ENCODE measurements at places on chromosomes 3 and 15.

DNA sequence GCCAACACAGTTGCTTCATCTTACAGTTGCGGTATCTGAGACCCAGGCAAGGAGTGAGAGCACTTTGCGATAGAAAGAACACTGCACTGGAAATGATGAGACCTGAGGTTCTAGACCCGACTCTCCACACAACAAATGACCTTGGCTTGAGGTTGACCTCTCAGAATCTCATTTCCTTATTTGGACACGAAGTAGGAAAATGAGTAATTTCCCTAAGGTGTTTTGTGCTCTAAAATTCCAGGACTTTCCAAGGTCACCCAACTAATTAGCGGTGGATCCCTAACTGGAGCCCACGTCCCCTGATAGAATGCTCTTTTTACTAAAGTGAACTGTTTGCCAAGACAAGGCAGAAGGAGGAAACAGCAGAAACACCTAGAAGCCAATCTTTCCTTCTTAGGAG lies 26.7 kb upstream of the FBN1 start:
- DNase-seq, result no peak

- peak; percentile 19 for DNase-seq
Measured at GRCh38 chr15:69976366-69976994, 121.2 kb downstream of the TLE3 start.

DNA sequence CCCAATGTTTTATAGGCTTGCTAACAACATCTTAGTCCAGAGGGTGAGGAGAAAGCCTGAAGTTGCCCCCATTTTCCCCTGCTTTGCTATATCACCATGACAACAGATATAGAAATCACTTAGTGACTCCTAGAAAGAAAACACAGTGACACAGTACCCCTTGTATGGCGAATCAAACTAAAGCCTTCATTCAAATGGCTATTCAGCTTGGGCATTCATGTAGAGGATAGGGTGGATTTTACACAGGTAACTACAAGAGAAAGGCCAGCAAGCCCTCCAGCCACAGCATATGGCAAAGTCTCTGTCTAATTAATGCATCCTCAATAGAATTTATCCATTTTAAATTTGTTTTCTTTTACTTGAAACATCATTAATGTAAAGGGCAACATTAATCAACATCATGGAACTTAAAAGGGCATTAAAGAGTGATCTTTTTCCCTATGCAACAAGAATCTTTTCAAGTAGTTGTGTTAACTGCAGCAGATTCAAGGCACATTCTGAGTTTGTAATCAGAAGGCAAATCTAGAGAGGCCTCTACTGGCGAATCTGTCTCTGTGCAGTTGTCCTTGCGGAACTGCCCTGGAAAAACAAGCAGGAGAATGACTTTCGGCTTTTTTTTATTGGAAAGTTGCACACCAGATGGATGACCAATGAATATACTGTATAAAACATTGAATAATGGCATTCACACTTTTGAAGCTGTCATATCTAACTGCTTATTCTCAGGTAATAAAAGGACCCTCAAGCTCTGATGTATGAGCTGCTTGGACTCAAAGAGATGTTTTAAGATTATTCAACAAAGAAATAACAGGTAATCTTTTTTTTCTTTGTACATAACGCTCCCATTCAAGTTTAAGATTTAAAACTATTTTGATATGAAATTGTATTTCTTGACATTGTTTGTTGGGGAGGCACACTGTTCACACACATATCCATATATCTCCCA lies 621.7 kb upstream of the AGTR1 start:
- no peak for DNase-seq

DNA sequence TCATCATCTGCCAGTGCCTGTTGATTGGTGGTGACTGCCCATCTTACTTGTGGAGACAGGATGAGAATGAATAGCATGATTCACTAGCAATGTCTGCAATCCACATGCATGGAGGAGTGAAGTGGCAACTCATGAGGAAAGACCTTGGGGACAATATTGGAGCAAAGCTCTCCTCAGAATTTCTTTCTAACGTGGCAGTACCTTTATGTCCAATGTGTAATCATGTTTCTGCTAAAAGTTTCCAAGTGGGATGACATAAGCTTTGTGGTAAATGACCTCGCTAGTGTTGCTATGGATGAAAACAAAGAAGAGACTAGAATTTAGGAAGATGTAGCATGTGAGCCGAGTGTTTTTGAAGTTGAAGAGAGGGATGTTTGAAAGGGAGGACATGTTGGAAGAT lies 117.8 kb downstream of the CPNE4 start:
- no peak for DNase-seq

DNA sequence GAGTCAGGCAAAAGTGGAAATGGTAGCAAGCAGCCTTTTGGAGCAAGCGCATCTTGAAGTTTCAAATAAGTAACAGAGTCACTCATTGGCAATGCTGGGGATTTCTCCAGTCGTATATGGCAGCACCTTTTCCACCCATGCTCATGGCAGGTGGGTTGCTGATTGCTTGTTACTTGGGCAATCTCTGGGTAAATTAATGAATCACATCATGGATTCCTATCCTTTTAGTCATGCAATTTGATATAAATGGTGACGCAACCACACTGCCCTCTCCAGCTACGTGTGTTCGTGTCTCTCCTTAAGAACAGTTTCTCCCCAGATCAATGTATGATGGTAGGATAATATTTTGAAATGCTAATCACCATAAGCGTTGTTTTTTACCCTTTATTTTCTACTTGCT lies 339.9 kb upstream of the KCNH8 start:
- no peak for DNase-seq

- DNase-seq, result no peak
Measured at GRCh38 chr3:194387926-194388418, 11.1 kb downstream of the GP5 start.

DNA sequence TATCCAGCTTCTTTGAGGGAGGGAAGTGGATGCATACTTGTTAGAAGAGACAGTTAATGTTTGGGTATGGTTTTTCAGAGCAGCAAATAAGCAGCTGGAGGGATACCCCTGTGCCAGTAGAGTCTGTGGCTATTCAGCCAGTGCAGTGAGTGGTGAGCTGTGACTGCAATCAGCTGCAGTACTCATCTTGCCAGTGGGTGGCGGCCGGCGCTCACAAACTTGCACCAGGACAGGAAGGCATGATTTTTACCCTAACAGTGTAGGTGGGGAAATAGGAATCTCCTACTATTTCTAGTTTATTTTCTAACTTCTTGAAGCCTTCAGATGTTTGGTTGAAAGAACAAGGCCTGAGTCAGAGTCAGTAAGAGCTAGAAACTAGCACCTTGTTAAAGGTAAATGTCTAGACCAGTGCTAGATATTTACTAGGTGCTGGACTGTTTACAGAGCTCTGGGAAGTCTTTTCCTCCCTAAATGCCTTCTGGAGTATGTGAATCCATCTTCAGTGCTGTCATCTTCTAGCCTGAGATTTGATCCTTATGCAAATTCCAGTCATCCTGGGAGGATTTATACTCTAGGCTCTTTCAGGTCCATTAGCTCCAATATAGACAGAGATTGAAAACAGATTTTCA lies 23.6 kb downstream of the TIMP4 start:
- DNase-seq, result peak; percentile 25

DNA sequence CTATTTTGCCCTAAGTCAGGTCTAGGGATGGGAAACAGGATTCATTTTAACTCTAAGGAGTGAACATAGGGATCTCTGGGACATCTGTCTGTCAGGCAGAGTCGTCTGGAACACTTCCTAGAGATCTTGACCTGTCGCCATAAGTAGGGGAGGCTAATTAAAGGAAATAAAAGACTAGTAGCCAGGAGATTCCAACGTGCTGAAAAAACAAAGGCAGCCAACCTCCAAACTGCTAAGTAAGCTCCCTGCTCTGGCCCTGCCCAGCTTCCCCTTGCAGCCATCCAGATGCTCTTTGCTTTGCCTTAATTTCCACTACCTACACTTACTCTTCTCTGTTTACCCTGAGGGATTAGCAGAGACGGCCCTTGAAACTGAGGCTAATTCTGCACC lies 18.4 kb upstream of the TSEN2 start:
- DNase-seq, result no peak

DNA sequence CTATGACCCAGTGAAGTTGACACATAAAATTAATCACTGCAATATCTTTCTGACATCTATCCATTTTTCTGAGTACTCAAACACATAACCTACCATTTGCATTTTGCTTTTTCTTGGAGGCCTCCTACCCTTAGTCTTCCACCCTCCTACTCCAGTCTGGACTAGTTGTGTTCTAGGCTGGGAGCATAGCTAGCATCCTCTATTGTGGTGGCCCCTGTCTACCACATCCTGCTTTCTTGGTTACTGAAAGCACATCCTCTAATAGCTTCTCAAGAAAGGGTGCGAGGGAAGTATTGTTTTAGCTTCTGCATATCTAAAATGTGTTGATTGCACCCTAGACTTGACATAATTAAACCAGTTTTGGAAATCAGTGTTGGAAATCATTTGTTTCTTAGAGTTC lies 176.5 kb downstream of the THSD4 start:
- DNase-seq, result no peak

DNA sequence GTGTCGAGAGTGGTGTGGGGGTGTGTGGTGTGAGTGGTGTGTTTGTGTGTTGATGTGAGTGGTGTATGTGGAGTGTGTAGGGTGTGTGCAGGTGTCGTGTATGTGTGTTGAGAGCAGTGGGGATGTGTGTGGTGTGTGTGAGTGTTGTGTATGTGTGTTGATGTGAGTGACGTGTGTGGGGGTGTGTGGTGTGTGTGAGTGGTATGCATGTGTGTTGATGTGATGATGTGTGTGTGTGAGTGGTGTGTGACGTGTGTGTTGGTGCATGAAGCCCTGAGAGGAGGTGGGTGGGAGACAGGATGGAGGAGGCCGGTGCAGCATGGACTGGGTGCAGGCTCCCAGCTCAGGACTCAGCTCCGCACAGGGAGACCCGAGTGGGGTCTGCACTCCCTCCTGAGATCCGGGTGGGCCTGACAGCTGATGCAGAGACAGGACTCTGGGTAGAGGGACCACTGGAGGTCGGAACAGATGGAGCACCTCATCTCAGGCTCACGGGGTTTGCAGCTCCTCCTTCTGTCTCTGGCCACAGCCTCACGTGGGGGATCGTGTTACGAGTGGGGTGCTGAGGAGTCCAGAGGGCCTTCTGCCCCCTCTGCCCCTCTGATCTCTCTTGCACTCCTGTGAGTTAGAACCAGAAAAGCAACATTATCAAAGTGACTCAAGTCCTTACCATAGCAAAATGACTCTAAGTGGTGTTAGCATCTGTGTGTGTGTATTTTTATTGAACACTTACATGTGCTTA lies 41.3 kb downstream of the ARNT2 start:
- DNase-seq, result no peak

- DNase-seq, result no peak
Measured at GRCh38 chr3:127531821-127532220, 58.7 kb downstream of the TPRA1 start.

GRCh38 chr15:78797951-78798350 lies 13.3 kb downstream of the ADAMTS7 start:
- no peak for DNase-seq

GRCh38 chr3:137778941-137779340 lies 14.8 kb downstream of the SOX14 start:
- no peak for DNase-seq

- DNase-seq, result no peak
Measured at GRCh38 chr3:141452045-141452444, 34.8 kb upstream of the RASA2 start.

DNA sequence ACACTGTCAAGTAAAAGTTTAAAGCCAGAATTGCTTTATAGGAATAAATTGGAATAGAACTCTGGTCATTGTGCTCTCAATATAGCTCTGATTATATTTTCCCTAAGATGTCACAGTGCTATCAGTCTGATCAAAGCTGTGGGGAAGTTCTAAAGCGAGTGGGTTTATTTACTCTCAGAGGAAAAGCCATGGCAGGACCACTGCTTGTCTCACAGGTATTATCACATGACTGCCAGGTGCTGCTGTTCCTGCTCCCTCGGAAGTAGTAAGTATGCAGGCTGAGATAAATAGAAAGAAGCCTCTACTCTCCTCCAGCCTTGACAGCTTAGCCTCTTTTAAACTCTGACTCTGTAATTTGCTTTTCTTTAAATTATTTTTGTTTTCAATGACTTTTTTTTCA lies 49.1 kb upstream of the UTS2B start:
- DNase-seq, result no peak

DNA sequence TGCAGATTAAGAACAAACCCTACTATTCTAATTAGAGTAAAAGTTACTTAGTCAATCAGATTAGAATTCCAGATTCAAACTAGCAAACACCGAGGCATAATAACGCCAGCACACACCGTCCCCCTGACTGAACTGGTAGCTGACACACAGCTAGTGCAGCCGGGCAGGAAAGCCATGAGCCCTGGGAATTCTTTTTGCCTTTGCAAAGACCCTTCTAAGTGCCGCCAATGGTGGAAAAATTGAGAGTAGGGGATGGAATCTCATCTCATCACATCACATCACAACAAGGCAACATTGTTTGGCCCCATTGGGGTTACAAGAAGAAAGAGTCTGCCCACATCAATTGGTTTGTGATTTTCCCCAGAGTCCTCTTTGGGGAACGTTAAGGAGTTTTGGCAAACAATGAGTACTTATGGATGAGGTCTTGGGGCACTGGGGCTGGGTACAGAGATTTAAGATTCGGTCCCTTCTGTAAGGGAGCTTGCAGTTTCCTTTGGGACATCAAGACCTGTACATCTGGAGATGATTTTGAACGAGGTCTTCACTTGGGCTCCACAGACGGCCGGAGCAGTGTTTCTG lies 120.4 kb upstream of the MEF2A start:
- DNase-seq, result no peak

GRCh38 chr3:192831111-192831644 lies 86.5 kb downstream of the MB21D2 start:
- DNase-seq, result no peak

GRCh38 chr3:37183375-37183831 lies 9.0 kb upstream of the LRRFIP2 start:
- DNase-seq, result no peak

DNA sequence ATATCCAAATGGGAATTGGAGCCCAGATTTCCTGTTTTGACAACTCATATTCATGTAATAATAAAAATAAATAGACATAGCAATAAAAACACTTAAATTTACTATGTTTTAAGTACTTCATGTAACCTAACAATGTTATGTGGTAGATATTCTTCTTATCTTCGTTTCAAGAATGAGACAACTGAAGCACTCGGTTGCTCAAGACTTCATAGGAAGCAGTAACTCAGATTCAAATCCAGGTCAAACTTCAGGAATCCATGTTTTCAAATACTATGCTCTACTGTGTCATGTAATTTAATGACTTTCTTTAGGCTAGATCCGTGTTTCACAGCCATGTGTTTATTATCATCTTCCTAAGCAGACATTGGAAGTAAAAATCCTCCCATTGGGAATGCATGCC lies 492.2 kb downstream of the CNTN3 start:
- no peak for DNase-seq

DNA sequence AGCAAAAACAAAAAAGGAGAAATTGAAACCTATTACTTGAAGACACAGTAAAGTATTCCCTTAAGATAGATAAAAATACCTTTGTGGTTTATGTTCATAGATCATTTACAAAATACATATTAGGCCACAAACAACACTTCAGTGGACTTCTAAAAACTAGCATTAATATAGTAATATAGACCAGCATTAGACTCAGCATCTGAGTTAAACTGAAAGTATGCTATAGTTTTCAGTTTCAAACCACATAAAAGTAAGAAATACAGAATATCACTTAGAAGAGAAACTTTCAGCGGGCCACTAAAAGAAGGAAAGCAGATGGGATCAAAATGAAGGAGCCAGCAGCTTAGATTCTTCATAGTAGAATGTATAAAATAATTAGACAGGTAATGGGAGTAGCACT lies 86.6 kb downstream of the MSL2 start:
- DNase-seq, result no peak
